ENCODE measurements at places on chromosomes 12 and 14.

DNA sequence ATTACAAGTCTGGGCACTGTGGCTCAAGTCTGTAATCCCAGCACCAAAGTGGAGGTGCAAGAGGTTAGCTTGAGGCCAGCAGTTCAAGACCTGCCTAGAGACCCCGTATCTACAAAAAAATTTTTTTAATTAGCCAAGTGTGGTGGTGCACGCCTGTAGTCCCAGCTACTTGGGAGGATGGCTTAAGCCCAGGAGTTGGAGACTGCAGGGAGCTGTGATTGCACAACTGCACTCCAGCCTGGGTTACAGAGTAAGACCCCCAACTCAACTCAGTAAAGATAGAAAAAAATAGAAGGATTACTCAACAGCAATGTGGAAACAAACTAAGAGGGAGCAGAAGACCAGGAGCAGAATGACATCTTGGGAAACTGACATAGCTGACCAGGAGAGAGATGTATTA lies 13.3 kb downstream of the SBNO1 start:
- no peak for DNase-seq

- DNase-seq: no peak
These were observed 21.4 kb downstream of the ADGRD1 start for GRCh38 chr12:130975116-130975515.

GRCh38 chr12:59890896-59891579 lies 295.2 kb downstream of the SLC16A7 start:
- DNase-seq: no peak

DNA sequence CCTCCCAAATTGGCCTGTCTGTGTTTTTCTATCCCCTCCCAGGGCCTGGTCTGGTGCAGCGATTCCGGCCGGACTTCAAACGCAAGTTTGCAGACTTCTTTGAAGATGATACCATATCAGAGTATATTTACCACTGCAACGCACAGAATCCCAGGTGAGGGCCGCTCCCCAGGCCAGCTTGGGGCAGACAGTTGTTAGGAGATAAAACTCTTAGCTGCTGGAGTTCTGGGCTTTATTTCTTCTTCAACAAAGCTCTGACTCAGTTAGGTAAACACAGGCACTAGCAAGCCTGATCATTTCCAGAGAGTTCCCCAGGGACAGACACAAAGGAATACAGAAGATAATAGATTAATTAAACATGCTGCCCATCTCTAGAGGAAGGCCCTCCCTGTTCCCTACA lies 8.3 kb downstream of the ABHD4 start:
- no peak for DNase-seq

DNA sequence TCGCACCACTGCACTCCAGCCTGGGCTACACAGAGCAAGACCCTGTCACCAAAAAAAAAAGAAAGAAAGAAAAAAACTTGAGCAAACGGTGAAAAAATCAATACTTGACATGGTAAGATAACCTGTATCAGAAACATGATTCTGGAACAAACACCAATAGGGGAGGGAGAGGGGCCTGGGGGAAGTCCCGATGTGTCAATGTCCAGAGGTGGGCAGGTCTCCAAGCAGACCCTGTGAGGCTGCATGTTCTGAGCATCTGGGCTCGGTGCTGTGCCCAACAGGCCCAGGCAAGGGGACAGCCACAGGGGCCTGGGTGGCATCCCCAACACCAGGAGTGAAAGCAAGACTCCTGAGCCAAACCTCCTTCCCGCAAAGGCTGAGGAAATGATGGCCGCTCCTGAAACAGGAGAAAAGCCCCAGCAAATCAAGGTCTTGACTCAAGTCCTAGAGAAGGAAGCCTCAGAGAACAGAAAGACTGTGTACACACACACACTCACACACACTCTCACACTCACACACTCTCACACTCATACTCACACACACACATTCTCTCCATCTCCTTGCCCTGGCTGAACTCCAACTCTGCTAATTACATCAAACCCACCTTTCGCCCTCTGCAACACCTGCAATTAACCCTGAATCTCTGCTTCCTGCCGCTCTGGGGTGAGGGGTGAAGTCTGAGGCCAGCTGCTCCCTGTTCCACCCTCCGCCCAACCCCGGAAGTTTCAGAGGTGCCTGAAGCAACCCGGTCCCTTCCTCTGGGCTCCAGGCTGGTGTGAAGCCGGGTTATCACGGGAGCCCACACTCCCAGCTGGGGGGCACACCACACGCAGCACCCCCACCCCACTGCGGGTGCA lies 20.4 kb downstream of the CCDC88C start:
- no peak for DNase-seq

- no peak for DNase-seq
These were observed 71.4 kb upstream of the POC1B start for GRCh38 chr12:89597210-89597609.

- peak; percentile 50 for DNase-seq
These were observed at the start of gene MNAT1 for GRCh38 chr14:60734465-60735242. MNAT1 (plus strand) TSS chr14:60734761; CDS start chr14:60734863, 102 bp downstream.

DNA sequence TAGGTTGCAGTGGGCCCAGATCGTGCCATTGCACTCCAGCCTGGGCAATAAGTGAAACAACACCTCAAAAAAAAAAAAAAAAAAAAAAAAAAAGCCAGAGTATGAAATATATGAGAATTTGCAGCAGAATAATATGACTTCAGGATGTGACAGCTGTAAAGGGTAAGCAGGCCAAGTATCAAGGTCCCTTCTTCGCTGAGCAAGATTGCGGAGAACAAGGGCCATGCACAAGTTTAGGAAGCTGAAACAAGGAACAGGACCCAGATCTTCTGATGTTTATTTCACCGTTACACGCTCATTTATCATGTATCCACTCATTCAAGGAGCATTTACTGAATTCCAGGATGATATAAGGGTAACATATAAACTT lies 659 bp upstream of the FOXJ2 start:
- DNase-seq: no peak

DNA sequence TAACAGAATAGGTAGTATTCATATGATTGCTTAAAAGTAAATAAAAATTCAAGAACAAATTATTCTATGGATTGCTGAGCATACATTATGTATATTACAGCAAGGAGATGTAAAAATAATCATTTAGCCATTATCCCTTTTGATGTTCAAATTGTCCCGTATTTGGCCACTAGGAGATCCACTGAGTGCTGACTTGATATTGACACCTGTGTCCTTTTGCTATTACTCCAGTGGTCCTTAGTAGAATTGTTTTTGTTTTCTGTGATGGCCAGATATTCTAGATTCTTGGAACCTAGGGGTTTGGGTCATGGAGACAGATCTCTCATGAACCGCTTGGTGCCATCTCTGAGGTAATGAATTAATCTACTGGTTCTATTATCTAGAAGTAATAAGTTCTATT lies 16.8 kb downstream of the ERO1A start:
- DNase-seq: no peak

DNA sequence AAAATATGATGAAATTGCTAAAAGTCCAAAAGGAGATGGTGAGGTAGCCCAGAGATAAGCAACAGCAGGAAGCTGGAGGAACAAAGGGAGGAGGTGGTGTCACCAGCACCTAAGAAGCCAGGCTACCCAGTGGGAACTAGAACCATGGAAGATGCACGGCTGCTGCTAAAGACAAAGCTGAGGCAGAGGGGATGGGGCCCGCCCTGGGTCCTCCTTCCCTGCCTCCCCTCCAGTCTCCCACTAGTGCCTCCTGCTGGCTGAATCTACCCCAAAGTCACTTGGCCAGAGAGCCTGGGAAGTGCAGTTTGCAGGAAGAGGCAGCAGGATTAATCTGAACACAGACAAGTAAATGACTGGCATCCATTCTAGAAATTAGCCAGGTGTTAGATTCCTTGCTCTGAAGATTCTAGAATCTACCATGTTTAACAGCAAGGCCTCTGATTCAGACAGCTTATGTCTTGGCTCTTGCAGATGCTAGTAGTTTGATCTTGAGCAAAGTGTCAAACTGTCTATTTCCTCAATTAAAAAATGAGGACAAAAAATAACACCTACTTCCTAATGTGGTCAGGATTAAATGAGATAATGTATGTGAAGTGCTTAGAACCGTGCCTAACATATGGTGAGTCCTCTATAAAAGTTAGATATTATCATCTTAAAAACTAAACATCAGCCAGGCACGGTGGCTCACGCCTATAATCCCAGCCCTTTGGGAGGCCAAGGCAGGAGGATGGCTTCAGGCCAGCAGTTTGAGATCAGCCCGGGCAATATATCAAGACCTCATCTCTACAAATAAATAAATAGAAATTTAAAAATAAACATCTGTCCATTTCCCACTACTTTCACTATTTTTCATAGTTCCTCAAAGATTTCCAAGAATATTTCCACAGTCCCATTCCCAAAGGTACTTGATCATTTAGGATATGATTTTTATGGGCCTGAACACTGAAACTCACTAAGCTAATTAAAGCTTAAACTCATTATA lies 5.8 kb upstream of the LRP10 start:
- no peak for DNase-seq
